Kasumi-1 (cell line): ENCODE measurements at places on chromosomes 3 and 15.

GRCh38 chr3:72159487-72159886 is 374.5 kb upstream of the PROK2 start:
- DNase-seq = no peak

DNA sequence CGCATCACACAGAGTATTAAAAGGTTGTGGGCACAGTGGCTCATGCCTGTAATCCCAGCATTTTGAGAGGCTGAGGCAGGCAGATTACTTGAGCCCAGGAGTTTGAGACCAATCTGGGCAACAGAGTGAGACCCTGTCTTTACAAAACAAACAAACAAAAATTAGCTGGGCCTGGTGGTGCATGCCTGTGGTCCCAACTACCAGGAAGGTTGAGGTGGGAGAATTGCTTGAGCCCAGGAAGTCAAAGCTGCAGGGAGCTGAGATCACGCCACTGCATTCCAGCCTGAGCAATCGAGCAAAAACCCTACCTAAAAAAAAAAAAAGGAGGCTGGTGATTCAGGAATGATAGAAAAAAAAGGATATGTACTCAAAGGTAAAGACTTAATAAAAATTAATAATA is 28.2 kb upstream of the ST6GAL1 start:
- DNase-seq = no peak

DNA sequence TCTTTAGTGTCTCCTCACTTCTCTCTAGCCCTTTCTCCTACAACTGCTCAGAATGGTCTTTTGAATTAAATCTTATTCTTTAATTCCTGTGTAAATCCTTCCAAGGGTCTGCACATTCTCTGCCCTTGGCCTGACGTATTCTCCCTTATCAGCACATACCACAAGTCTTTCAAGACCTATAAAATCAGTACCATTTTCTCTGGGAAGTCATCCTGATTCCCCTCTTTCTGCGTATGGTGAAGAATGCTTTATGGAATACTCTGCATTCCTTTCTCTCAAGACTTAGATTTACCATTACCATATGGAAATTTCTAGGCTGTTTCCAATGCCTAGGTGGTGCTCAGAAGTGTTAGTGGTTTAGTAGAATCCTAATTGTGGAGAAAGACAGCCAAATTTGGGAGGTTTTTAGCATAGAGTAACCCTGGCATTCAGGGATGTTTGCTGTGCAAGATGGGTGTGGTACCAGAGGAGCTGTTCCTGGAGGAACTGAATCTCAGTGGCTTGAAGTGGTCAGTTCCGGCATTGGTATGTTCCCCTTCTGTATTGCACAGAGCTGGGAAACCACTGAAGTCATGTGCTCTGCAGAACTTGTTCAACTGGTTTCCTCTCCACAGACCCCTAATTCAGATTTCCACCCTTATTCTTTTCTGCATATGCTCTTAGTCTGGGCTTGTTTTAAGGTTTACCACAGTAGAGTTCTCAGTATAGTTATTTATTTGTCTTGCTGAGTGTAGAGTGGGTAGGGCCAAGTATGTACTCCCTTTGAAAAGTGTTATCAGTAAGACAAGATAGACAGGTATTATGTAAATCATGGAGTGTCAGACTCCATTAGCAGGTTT is 24.5 kb downstream of the IQGAP1 start:
- DNase-seq = peak; percentile 83

- peak; percentile 54 for DNase-seq
Measured at GRCh38 chr3:121835465-121835801, 424 bp downstream of the EAF2 start.

GRCh38 chr3:172750069-172750367 is 508 bp upstream of the ECT2 start:
- DNase-seq = no peak

- DNase-seq = no peak
Measured at GRCh38 chr3:56787258-56787775, 14.4 kb downstream of the ARHGEF3 start.

DNA sequence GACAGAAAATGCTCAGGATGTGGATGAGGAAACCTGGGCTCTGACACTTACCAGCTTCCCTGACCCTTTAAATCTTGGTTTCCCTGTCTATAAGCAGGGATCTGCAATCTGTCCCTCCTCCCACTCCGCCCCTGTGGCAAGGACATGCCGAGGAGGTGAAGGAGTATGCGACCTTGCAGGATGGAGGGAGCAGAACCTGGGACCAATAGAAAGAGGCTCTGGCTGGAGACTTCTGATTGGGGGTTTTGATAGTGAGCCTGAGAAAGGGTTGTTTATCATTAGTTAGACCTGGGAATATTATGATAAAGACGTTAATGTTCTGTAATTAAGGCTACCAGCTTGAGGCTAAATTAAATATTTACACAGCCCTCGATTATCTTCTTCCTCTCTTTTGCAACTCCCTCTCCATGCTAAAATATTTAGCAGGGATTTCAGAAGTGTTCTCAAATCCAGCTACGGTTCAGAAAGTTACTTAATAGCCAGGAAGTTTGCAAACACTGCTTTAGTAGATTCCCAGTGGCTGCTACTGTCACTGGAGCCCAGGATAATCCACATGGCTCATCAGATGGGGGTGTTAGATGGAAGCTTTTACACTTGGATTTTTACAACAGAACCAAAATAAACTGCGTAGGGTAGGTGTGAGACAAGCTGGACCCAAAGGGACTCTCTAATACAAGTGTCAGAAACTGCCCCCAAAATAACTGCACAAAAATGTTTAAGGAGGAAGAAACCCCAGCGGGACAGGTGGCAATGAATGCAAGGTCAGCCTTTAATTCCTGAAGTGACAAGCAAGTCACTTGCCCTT is 9.2 kb upstream of the PAQR5 start:
- no peak for DNase-seq

GRCh38 chr15:29938361-29939335 is 116.4 kb upstream of the TJP1 start:
- no peak for DNase-seq

DNA sequence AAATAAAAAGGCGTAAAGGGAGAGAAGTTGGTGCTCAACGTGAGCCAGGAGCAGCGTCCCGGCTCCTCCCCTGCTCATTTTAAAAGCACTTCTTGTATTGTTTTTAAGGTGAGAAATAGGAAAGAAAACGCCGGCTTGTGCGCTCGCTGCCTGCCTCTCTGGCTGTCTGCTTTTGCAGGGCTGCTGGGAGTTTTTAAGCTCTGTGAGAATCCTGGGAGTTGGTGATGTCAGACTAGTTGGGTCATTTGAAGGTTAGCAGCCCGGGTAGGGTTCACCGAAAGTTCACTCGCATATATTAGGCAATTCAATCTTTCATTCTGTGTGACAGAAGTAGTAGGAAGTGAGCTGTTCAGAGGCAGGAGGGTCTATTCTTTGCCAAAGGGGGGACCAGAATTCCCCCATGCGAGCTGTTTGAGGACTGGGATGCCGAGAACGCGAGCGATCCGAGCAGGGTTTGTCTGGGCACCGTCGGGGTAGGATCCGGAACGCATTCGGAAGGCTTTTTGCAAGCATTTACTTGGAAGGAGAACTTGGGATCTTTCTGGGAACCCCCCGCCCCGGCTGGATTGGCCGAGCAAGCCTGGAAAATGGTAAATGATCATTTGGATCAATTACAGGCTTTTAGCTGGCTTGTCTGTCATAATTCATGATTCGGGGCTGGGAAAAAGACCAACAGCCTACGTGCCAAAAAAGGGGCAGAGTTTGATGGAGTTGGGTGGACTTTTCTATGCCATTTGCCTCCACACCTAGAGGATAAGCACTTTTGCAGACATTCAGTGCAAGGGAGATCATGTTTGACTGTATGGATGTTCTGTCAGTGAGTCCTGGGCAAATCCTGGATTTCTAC is at the start of gene RARB:
RARB (plus strand) TSS at position 322 of the 847 bp plus-strand sequence; CDS start at position 791, 469 bp downstream.
- DNase-seq = peak; percentile 67

GRCh38 chr15:33926260-33926659 is 42.0 kb upstream of the CHRM5 start:
- no peak for DNase-seq

GRCh38 chr15:101165905-101166471 is 85.9 kb downstream of the CHSY1 start:
- no peak for DNase-seq

DNA sequence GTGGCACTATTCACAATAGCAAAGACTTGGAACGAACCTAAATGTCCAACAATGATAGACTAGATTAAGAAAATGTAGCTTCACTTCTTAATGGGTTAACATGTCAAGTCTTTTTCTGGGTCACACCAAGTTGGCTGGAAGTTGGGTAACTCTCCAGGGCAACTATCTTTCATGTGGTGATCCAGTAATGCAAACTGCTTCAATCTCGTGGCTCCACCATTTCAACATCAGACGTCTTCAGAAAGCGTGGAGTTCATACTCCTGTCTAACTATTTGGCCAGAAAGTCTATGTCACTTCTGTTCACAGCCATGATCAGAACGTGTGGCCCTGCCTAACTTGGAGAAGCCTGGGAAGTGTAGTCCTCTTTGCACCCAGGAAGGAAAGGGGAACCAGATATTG is 32.2 kb downstream of the DUT start:
- no peak for DNase-seq

GRCh38 chr3:48609088-48610005 is at the start of gene UQCRC1:
UQCRC1 (minus strand) TSS chr3:48609646; CDS start chr3:48609620, 26 bp downstream.
- peak; percentile 84 for DNase-seq

GRCh38 chr3:55540579-55540978 is 53.5 kb upstream of the WNT5A start:
- no peak for DNase-seq

DNA sequence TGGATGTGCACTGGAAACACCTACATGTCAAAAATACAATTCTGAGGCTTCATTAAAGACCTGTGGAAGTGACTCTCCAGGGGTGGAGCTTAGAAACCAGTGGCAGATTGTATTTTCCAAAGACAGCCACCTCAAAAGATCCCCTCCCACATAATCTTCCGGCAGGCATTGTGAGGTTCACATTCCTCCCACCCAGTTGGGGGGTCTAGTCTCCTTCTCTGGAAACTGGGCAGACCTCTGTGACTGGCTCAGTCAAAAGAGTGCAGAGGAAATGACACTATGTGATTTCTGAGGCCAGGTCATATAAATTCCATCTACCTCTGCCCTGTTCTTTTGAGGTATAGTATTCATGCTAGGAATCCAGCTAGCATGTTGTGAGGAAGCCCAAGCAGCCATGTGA is 1.9 kb upstream of the CFAP92 start:
- no peak for DNase-seq

- no peak for DNase-seq
Measured at GRCh38 chr3:184770541-184770940, 41.4 kb upstream of the VPS8 start.

DNA sequence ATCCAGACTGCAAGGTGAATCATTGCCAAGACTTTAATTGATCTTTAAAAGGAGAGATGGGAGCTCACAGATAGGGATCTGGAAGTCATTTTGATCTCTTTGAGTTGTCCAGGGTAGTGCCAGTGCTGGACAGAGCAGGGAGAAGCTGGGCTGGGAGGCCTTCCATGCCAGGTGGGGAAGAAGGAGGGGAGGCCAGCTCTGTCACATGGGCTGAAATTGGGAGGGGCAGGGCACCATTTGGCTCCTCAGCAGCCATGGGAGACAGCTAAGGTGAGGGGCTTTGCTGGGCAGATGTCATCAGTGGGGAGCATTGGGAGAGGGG is 23.4 kb downstream of the SMAD6 start:
- no peak for DNase-seq

- no peak for DNase-seq
Measured at GRCh38 chr15:79408041-79408440, 24.1 kb upstream of the MINAR1 start.

DNA sequence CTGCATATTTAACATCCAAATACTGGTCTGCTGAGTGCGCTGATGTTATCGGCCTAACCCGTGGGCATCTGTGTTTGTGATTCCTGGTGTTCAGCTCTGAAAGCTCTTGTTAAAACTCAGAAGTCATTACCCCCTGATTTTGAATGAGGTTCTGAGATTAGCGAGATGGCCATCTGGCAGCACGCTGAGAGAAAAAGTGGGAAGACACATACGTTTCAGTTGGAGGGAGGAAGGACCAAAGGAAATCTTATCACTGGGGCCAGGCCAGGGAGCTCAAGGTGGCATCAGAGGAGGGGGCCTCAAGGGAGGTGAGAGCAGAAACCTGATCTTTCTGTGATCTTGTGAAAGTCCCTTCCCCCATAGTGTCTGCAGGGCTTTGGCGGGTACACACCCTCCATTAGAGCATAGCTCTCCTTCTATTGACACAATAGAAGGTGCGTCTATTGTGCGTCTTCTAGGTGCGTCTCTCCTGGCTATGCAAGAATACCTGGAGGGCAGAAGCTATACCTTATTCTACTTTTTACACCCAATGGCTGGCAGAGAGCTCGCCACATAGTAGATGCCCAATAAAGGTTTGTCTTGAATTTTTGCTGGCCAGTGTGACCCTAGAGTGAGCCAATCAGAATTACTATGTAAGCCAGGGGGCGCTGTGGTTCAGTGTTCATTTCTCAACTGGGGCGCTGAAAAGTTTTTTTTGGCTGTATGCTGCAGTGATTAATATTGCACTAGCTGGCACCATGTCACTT is 182.4 kb downstream of the SHQ1 start:
- DNase-seq = no peak

DNA sequence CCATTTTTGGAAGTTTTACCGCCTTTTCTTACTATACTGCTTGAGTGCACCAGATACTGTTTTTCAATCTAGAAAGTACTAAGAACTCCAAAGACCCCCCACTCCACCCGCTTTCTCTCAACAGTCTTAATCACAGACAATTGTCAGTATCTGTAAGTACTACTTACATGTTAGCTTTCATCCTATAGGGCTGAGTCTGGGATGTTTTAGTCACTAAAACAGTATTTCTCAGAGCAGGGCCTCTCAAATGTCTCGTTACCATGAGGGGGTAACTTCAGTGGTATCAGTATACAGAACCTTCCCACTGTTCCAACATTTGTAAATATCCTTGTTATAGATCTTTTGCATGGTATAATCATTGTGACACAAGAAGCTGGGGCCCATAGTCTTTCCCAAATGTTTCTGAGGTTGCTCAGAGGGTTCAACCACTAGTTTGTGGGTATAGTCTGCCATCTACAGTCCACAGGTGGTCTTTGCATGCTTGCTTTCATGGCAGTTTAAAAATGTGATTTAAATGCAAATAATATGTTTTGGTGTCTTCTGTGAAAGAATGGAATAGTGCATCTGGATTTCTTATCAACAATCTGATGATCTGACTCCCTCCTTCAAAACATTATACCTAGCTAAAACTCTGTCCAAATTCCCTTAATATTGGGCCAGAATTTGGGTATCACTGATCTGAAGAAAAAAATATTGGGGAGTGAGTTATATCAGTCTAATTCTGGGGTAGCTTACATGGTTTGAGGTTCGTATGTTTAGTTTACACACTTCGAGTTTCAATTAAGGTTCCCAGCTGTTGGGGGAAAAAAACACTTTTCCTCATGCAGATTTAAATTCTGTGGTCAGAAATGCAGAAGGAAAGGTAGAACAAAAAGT is 18.0 kb upstream of the DNAJC13 start:
- DNase-seq = peak; percentile 71

DNA sequence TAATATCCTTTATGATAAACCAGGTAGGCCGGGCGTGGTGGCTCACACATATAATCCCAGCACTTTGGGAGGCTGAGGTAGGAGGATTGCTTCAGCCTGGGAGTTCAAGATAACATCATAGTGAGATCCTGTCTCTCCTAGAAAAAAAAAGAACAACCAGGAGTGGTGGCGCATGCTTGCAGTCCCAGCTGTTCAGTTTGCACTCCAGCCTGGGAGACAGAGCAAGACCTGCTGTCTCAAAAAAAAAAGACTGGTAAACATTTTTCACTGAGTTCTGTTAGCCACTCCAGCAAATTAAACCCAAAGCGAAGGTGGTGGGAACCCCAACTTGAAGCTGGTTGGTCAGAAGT is 9.6 kb upstream of the IRAK2 start:
- DNase-seq = no peak

- no peak for DNase-seq
Measured at GRCh38 chr15:92949604-92950249, 49.6 kb downstream of the CHD2 start.
